ENCODE measurements at places on chromosomes 16 and 17.

DNA sequence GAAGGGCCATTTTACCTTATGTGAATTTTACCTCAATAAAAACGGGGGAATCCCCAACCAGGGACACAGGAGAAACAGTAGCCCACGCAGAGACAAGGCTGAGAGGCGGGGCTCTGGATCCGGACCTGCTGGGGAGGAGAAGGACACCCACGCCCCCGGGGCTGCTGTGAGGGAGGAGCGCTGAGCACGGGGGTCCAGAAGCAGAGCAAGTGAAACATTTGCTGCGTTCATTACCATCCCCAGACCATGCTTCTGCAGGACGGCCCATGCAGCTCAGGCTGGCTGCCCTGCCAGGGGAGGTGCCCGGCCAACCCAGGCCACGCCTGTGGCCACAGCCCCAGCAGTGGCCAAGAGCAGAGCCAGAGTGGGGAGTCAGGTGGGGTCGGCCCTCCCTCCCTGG is 50.0 kb downstream of the KCNJ18 start:
- no peak for DNase-seq

- DNase-seq = no peak
Observed at GRCh38 chr17:81261582-81262336, 22.6 kb downstream of the NDUFAF8 start.

- no peak for DNase-seq
Observed at GRCh38 chr16:72493716-72494415, 321.9 kb upstream of the PMFBP1 start.

GRCh38 chr17:31598399-31598782 is 206.9 kb downstream of the RAB11FIP4 start:
- DNase-seq = no peak

GRCh38 chr16:17027488-17028129 is 443.2 kb downstream of the XYLT1 start:
- DNase-seq = no peak

DNA sequence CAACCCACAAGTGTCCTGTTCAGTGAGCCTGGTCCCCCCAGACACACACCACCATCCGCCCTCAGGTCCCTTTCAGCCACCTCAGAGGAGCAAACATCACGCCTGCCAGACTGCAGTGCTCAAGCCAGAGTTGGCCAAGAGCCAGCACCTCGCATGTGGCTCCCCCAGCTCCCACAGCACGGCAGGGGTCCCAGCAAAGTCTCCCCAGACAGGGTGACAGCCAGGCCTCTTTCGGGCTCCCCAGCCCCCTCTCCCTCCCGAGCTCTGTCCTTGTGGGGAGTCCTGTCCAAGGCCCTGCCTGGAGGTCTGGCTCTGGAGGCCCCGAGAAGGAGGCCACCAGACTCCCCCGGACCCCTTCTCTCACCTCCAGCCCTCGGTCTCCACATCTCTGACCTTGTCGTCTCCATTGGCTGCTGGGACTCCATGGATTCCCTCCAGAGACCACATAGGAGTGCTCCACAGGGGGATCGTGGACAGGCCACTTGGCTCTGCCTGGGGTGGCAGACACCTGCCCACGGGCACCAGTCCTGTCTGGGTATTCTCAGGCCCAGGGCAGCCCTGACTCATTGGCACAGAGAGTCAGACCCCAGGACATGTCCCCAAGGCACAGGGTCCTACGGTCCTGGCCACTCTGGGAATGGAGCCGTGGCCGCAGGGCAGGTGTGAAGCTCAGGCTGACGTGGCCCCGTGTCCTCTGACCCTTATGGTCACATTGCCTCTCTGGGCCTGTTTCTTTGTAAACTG is 1.8 kb upstream of the MYADML2 start:
- DNase-seq = no peak

DNA sequence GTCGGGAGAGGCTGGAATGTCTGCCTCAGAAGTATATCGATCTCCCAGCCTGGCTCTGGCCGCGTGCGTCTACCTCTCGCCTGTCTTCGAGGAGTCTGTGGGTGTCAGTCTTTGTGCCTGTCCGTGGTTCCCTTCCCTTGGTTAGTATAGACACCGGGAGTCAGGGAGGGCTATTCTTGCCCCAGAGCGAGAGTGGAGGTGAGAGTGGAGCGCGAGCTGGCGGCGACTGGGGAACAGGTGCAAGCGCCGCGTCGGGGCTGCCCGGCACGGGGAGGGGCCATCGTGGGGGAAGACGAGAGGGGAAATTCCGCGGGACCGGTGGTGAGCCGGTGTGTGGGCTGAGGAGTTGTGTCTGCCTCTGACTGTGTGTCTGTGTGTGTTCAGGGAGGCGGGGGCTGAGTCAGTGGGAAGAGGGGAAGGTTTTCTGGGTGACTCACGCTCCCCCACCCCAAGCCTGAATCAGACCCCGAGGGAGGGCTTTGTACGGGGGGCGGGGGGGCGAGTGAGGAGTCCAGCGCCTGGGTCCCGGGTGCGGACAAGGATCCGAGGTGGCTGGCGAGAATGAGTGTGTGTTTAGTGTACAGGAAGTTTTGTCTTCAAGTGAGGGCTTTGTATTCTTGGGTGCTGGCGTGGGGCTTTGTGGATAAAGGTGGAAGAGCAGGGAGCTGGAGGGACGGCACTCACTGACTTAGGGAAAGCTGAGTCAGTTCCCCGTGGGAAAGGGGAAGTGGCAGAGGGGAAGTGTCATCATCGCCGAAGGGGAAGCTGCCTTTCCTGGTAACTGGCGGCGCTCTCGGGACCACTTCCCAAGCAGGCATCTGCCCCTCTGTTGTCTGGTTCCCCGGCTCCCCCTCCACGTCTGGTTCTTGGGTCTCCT is 8.6 kb downstream of the KDM6B start:
- DNase-seq = peak; percentile 52

DNA sequence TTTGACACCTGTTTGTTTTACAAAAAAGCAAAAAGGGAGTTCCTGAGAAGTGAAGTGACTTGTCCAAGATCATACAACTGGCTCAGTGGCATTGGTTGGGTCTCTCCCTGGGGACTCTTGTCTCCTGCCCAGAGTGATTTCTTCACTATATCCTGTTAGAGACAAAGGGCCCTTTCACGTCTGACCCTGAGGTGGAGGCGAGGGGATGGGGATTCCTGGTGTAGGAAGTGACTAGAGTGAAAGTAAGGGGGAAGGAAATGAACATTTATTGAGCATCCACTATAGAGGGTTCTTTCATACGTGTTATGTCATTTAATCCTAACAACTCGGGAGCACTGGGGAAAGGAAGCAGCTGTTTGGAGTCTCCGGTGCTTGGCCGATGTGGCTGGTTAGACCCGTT is 9.0 kb downstream of the ITGB3 start:
- no peak for DNase-seq

DNA sequence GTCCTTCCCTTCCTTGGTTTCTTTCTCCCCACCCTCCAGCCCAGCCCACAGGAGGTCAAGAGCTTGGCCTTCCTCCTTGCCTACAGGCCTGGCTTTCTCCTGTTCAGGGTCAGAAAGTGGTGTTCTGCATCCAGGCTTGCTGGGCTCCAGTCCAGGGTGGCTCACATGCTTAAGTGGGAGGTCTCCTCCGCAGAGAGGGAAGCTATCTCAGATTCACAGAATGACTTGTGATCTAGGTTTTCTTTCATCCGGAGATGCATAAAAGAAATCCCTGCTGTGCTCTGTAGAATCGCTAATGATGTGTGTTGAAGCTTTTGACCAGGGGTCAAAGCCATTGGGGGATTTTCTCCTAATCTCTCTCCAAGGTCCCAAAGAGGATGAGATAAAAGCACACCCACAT is 382.3 kb upstream of the EEF2KMT start:
- DNase-seq = no peak

DNA sequence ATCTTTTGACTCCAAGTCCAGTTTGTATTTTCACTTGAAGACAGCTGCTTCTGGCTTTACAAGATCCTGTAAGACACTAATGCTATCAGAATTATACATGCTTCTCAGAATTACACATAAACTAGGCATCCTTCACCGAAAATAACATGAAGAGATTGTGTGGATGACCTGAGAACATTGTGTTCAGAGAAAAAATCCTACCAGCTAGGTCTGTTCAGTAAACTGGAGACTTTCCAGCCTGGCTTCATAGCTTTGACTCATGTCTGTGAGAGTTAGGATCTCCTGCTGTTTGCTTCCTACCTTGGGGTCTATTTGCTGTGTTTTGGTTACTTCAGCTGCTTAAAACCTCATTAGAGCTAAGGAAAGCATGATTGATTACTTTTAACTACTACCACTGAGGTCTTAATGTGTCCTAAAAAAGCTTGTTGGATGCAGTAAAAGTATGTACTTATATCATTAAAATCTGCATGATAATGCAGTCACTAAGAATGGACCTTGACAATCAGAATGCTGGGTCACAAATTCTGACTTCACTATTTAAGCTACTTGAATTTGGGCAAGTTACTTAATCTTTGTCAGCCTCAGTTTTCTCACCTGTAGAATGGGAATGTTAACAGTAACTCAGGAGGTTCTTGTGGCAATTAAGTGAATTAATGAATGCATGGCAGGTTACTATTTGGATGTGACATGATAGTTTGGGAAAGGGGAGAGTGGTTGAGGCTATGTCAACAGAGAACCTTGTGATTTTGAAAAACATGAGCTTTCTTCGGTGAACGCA is 8.0 kb upstream of the MYH13 start:
- no peak for DNase-seq

- no peak for DNase-seq
Observed at GRCh38 chr17:50144845-50145531, 5.5 kb downstream of the PPP1R9B start.

DNA sequence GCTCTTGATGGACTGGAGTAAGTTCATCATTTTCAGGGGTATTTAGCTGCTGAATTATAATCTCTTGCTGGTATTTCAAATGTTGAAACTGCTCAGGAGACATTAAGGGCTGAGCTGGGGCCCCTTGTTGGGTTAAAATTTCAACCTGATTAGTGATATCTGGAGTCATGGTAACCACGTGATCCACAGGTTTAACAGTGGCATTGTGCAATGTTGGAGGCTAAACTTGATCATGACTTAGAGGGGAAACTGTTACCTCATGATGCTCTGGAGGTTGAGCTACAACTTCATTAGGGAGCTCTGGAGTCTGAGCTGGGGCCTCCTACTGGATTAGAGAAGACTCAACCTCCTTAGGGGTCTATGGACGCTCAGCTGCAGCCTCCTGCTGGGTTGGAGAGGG is 17.2 kb upstream of the MPP2 start:
- no peak for DNase-seq

DNA sequence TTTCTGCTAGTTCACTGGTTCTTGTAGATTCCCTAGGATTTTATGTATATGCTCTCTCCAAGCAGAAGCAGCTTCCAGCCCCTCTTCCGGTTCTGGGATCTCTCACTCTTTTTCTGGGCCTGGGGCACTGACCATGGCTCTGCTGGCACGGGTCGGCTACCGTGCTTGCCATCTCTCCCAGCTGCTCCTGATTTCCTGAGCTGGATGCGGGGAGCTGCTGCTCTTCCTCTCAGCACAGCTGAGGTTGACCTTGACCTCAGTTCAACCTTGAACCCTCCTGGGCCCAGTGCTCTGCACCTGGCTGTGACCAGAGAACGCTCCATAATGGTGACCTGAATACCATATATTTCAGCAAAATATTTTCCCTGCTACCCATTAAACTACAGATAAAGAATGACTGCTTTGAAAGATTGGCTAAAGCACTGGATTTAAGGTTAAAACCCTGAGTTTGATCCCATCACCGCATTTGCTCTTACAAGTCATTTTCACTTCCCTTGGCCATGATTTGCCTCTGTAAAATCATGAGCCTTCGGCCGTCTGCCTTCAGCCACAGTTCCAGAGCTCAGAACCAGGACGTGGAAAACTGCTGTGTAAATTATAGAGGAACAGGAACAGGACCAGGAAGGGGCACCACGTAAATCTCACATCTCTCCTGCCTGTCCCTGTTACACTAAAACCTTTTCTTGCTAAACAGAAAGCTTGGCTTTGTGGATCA is 130.8 kb upstream of the CHMP6 start:
- DNase-seq = no peak

- no peak for DNase-seq
Observed at GRCh38 chr17:76442341-76443338, 10.3 kb downstream of the UBE2O start.

GRCh38 chr17:37607637-37608331 is 1.4 kb downstream of the SYNRG start:
- no peak for DNase-seq

DNA sequence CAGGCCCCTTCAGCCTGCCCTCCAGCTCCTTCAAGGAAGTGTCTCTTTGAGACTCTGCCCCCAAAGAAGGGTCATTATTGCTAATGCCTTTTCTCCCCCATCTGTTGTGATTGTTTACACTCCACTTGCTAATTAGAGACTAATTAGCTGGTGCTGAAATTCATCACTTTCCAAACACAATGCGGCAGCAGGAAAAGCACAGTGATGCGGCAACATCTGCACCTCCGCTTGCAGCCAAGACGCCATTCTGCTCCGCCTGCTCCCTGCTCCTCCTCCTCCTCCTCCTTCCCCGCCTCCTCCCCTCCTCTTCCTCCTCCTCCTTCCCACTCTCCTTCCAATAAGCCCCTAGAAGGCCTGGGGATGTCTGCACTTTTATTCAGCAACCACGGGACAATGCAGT is 110.5 kb downstream of the SDK2 start:
- no peak for DNase-seq

- no peak for DNase-seq
Observed at GRCh38 chr16:9257843-9258242, 166.4 kb downstream of the HAPSTR1 start.

DNA sequence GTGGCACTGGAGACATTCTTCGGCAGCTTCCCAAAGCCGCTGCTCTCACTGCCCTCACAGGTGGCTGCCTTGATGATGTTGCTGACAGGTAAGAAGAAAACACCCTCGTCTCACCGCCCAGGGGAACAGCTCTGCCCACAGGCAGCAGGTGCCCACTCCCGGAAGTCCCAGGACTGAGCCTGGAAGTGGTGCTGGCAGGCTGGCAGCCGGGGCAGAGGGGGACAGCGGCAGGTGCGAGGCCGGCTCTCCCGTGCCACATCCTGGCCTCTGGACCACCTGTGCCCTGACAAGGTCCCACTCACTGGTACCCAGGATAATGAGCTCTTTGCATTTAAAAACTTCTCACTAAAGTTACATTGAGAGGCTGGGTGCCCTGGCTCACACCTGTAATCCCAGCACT is 20.4 kb downstream of the CEP131 start:
- no peak for DNase-seq

GRCh38 chr16:81784072-81784795 is 5.1 kb downstream of the PLCG2 start:
- DNase-seq = no peak

GRCh38 chr16:77763994-77764393 is 24.4 kb upstream of the VAT1L start:
- no peak for DNase-seq

DNA sequence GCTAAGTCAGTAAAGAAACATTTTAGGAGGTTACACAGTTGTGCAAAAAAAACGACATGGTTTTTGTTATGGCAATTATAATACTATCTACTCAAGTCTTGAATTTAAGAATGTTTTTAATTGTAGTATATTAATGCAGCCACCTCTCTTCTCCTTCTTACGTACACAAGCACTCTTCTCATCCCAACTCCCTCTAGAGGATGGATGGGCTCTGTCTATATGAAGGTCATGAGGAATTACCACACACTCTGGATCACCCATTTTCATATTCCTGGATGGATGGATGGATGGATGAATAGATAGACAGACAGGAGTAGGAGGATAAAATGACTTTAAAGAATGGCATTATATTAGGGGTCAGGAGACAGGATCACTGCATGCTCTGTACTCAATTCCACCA is 120.0 kb downstream of the PHKB start:
- DNase-seq = no peak

Measured in NCI-H2171 (cell line).